Ureter (tissue), 1 donor: ENCODE measurements at places on chromosomes 7 and 10. TPM values are rescaled to one million over a fixed set of nuclear protein-coding genes. Genes with fewer than 3 reads are reported as not detected.

DNA sequence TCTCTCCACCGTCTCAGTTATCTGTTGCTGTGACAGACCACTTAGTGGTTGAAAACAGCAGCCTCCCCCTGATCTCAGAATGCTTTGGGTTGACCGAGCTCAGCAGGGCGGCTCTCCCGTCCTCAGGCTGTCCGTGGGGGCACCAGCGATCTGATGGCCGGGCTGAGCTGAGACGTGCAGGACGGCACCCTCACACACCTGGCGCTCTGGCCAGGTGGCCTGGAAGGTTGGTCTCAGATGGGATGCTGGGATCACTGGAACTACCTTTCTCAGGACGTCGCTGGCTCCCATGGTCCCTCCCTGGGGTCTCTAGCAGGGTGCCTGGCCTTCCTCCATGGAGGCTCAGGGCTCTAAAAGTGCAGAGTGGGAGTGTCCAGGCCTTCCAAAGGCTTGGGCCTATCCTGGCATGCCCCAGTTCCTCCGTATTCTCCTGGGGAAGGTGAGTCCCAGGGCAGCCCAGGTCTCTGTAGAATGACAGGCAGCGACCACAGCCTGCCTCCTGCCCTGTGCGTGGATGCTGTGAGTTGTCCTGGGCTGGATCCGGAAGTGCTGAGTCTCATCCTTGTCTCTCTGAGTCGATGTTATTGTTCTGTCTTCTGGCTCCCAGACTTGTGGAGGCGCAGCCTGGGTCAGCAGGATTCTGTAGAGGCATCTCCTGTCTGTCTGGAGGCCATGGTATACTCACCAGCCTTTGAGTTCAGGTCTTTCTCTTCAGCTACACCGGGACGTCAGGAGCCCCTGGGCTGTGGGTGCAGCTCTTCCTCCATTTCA is 12.2 kb upstream of the PWWP2B start:
- no peak for DNase-seq

Gene RBM20
- total RNA-seq, result 0.68 TPM

DNA sequence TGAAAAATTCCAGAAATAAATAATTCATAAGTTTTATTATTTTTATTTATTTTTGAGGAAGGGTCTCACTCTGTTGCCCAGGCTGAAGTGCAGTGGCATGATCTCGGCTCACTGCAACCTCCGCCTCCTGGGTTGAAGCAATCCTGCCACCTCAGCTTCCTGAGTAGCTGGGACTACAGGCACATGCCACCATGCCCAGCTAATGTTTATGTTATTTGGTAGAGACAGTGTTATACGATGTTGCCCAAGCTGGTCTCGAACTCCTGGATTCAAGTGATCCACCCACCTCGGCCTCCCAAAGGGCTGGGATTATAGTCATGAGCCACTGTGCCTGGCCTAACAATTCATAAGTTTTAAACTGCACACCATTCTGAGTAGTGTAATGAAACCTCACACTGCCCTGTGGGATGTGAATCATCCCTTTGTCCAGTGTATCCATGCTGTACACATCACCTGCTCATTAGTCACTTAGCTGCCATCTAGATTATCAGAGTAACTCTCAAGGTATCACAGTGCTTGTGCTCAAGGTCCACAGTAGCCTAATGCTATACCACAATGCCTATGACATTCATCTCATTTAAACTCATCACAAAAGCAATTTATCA is 17.9 kb downstream of the RTKN2 start:
- DNase-seq, result no peak

GRCh38 chr7:139845443-139845805 is 16.4 kb downstream of the TBXAS1 start:
- DNase-seq, result no peak

Gene OR6V1
- not detected for total RNA-seq

- no peak for DNase-seq
Observed at GRCh38 chr7:93719546-93719945, 145.0 kb upstream of the CALCR start.

GRCh38 chr7:22601003-22601402 is 101.0 kb upstream of the STEAP1B start:
- no peak for DNase-seq

Gene AFAP1L2
- total RNA-seq, result 17.9 TPM

Gene KCND2
- total RNA-seq, result 4.9 TPM

Gene CLCN1
- 0.31 TPM for total RNA-seq

GRCh38 chr10:128763588-128763987 is 637.4 kb upstream of the MKI67 start:
- no peak for DNase-seq

Gene FKBP9
- 87.2 TPM for total RNA-seq

DNA sequence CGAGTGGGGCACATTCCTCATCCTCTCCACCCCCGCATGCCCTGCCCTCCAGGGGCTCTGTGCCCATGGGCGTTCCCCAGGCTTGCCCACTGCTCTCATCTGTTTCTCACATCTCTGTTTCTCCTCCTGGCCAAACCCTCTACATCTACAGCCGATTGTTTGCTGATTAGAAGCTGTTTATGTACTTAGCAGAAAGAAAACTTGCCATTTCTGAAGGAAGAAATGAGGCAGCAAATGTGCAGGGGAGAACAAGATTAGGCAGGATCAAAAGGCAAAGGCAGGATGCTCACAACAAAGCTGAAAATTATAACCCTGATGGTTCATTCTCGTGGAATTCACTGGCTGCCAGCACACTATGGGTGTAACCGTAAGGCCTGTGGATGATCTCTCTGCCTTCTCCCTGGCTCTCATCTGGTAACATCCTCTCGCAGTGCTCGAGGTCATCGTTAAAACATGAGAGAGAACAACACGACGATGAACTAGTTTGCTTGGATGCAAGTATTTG is 111.6 kb upstream of the KLF14 start:
- DNase-seq, result no peak

Gene TMEM213
- total RNA-seq, result not detected

Gene SHTN1
- 17.1 TPM for total RNA-seq

DNA sequence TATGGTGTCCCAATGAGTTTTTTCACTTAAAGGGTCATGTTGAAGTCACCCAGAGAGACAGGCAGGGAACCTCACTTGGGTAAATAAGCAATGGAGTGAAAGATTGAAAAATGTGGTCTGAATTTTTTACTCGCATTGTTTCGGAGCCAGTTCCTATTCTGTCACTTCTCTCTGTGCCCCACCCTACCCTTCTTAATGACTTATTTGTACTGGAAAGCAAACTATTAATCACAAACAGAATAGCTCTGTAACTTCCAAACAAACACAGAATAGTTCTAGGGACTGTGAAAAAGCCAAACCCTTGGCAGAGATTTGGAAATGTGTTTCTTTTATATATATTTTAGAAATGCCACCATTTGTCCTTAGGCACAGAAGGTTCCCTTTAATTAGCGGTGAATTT is 76.0 kb downstream of the LRMDA start:
- DNase-seq, result no peak

DNA sequence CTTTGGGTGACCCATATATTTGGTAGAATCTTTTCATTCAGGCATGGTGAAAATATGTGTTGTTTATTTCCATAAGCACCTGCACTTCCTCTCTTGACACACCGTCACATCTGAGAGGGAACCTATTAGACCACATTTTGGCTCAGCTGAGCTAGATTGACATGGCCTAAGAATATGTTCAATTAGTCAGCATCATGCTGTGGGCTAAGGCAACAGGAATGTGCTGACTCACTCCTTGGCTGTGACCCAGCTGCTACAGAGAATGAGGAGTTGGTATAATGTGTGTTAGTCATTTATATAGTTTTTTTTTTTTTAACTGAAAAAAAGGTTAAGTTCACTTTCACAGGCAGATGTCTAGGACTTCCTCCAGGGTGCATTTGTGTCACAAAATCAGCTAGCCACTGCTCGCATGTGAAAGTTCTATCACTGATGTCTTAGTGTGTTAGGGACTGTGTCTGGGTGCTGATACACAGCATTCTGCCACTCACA is 180.6 kb downstream of the SEMA3E start:
- DNase-seq, result peak; percentile 91

Gene PWWP2B
- total RNA-seq, result 46.0 TPM

Gene EIF4EBP2
- 81.6 TPM for total RNA-seq

DNA sequence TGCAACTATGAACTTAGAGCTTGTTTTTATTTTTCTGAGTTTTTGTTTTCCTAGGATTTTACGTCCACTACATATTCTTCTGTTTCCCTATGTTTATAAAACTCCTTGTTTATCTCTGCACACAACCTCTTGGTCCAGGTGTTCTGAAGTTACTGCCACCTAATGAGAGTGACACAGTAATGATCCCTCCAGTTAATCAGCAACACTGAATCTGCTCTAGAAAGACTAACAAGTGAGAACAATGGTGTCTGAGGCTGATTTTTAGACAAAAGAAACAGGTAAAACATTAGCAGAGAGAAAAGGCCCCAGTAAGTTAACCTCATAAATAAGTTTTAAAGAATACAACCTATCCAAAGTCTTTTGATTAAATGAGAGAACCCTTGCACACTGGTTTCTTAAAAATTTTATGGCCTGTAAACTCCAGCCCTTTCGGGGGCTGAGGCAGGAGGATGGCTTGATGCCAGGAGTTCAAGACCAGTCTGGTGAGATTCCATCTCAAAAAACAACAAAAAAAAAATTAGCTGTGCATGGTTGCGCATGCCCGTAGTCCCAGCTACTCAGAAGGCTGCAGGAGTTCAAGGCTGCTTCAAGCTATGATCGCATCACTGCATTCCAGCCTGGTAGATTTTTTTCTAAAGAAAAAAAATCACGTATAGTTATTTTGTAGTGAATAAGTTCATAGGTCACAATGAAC is 397.6 kb downstream of the MAGI2 start:
- DNase-seq, result peak; percentile 70

- no peak for DNase-seq
Observed at GRCh38 chr10:103440416-103440815, 11.8 kb downstream of the CALHM2 start.

GRCh38 chr7:46178661-46179060 is 257.6 kb upstream of the IGFBP3 start:
- DNase-seq, result no peak

- DNase-seq, result no peak
Observed at GRCh38 chr7:139897422-139898090, 68.5 kb downstream of the TBXAS1 start.

Gene FAM53B
- total RNA-seq, result 38.8 TPM

Gene ALOX5
- total RNA-seq, result 237 TPM

Gene SPDYE2
- total RNA-seq, result 0.52 TPM

- no peak for DNase-seq
Observed at GRCh38 chr10:72665925-72666324, 26.0 kb upstream of the MCU start.
